ENCODE measurements at places on chromosomes 13 and 19.

GRCh38 chr13:29484796-29485195 lies 110.7 kb downstream of the SLC7A1 start:
- no peak for DNase-seq

DNA sequence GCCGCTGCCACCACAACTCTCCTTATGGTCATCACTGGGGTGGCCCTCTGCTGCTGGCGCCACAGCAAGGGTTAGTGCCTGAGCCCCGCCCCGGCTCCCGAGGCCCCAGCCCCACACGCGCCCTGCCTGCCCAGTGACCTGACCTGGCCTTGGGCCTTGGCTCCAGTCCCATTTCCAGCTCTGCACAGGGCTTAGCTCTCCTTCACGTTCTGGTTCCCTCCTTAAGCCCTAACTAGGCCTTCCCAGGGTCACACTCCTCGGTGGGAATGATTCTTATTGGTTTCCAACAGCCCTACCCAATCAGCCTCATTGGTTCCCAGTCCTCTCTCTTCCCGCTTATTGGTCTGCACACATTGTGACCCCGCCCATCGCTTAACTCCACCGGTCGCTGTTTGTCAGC lies 5.8 kb downstream of the KIRREL2 start:
- DNase-seq, result no peak

GRCh38 chr13:43935878-43936277 lies 56.2 kb downstream of the LACC1 start:
- DNase-seq, result no peak

DNA sequence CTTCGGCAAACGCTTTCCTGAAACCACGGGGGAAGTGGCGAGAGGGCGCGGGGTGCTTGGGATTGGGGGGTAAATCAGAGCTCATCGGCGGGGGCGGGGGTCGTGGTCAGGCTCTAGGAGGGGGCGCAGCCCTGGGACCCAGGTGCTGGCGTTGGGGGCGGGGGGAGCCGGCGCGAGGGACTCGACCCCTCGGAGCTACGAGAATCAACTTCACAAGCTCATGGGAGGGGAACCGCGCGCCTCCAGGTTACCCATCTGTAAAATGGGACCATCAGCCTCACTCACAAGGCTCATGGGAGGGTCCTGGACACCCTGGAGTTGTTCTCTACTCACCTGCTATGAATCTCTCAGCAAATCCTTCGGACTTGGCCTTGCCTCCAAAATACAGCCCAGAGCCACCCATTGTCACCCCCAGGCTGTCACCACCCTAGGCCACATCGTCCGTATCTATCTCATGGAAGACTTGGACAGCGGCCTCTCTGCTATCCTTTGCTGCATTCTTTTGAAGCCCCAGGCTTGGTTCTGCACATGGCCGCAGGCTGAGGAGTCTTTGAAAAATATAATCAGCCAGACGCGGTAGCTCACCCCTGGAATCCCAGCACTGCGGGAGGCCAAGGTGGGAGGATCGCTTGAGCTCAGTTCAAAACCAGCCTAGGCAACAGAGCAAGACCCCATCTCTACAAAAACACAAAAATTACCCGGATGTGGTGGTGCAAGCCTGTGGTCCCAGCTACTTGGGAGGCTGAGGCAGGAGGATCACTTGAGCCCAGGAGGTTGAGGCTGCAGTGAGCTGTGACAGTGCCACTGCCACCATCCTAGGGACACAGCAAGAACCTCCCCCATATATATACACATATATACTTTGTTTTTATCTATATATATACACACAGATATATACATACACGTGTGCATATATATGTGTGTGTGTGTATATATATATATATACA lies 939 bp upstream of the RANBP3 start:
- DNase-seq, result no peak

DNA sequence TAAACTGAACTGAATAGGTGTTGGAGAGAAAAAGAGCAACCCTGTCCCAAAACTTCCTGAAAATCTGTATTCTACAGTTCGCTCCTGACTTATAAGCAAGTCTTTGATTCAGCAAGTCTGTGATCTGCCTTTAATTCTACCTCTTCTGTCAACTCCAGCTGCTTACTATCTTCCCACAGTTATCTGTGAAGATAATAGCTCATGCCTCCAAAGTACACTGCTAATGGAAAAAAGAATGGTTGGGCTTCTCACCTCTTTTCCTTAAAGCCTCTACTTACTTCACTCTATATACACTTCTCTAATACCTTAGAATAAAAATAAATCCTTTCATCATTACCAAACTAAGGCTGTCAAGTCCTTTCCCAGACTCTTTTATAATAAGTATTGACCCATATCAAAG lies 391.5 kb upstream of the MIR17HG start:
- DNase-seq, result no peak

DNA sequence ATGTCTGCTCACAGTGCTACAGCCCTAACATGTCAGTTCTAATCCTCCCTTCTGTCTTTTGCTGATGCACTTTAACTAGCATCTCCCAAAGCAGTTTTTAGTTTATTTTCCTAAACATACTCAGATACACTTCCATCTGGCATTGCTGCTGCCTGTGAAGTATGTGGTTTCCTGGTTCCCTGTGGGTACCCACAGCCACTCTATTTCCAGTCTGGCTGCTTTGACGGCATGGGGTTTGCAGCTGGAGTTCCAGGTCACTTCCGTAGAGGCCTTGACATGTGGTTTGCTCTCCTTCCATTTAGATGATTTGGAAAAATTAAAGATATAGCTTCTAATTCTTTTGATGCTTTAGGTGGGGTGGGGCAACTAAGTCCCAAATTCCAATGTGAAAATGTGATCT lies 375.5 kb downstream of the PCDH20 start:
- DNase-seq, result no peak

DNA sequence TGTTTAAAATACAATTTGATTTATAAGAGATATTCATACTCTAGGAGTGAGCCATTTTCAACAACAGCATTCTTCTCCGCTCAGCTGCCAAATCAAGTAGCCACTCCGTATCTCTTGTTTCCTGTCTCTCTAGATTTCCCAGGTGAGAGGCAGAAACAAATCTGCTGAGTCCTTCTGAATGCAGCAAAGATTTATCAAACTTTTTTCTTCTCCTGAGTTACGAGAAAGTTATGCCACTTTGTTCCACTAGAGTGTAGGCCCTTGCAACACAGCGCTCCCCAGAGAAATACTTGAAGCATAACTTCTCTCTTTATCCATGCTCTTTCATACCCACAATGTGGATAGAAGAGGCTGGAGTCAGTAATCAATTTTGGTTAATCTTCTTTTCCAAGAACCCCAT lies 1960.8 kb downstream of the OLFM4 start:
- no peak for DNase-seq

GRCh38 chr19:55811340-55811739 lies 20.5 kb downstream of the NLRP11 start:
- no peak for DNase-seq

GRCh38 chr19:2827840-2828489 lies 8.3 kb downstream of the ZNF554 start:
- DNase-seq, result no peak

DNA sequence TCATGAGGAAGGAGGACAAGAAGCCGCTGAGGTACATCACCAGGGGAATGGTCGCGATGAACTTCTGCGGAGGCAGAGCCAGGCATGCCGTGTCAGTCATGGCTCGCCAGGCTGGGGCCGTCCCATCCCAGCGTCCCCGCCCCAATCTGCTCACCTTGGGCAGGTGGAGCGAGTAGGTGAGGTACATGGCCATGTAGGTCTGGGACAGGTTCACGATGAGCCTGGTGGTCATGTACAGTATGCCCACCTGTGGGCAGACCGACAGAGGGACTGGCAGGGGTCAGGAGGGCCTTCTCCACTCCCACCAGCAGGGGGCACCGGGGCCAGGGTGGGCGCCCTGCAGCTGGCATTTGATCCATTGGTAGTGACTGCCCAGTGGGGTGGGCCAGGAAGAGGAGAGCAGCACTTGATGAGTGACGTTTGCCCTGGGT lies 8.3 kb downstream of the TEKTIP1 start:
- no peak for DNase-seq

DNA sequence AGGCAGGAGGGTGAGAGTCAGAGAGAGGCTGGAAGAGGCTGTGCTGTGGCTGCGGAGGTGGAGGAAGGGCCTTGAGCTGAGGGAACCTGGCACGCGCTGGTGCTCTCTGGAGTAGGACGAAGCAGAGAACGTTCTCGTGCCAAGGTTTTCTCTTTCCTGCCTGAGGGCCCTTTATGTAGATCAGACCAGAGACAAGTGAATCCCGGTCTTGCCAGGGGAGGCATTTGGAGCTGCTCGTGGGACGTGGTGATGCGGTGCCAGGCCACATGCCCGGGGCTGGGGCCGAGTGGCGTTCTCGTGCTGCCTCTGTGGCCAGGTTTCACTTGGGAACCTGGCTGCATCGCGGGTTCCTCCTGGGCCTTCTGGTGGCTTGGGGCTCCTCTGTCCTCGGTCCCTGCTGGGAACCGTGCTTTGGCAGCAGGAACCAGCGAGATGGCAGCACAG lies 54.2 kb downstream of the KDM4B start:
- no peak for DNase-seq

- no peak for DNase-seq
Observed at GRCh38 chr13:40221460-40222201, 444.8 kb downstream of the FOXO1 start.

- no peak for DNase-seq
Observed at GRCh38 chr19:46772170-46773017, 16.0 kb downstream of the SLC1A5 start.

DNA sequence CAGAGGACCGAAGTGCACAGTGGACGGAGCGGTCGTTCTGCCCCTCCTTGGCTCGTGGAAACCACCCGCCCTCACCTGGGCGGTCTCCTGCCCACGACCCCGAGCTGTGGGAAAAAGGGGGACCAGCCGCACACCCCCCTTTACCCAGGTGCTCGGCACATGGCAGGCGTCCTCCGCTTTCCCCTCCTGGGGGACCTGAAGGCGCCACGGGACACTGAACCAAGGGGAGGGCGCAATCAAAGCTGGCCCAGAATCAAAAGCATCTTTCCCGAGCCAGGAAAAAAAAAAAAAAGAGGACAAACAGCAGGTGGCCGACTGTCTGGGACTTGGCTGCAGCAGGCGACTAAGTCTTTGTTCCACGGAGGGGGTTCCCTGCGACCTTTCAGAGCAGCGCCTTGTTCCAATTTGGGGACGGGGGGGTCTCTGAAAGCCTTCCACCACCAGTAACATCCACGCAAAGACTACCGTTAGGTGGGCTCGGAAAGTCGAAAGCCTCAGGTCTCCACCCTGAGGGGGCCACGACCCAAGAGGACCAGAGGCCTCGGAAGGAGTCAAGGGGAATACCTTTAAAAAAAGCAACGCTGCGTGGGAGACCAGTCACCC lies 1.1 kb downstream of the MBD3 start:
- DNase-seq, result no peak
